Activated CD4-positive, alpha-beta T cell treated with anti-CD3 and anti-CD28 coated beads, Interleukin-2, amount 10 ng/mL, durations not matched to agents 7 days and 5 days (primary cell): ENCODE measurements at places on chromosomes 5 and 9. TPM values are rescaled to one million over a fixed set of nuclear protein-coding genes. Genes with fewer than 3 reads are reported as not detected.

LIX1 gene
- total RNA-seq = not detected

CDKN2B gene
- 0.65 TPM for total RNA-seq

BSPRY gene
- total RNA-seq = 2.0 TPM

PJA2 gene
- total RNA-seq = 58.7 TPM

DNA sequence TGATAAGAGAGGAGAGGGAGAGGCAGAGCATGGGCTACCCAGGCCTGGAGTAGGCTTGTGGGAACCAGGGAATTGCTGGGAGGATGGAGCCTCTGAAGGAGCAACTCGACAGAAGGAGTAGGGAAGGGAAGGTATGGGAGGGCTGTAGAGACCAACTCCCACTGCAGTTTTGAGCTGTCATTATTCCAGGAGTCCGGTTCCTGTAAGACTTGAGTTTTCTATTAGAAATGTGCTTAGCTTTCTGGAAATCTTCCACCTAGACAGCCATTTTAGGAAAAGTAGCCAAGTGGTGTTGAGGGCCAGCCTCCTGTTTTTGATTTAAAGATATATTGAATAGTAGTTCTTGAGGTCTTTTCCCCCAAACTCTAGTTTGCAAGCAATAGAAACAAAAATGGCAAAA is 323.5 kb downstream of the LRRC70 start:
- DNase-seq = no peak

- no peak for DNase-seq
Measured at GRCh38 chr5:79171635-79172245, 60.1 kb downstream of the BHMT start.

- no peak for DNase-seq
Measured at GRCh38 chr5:136066661-136067271, 38.0 kb downstream of the TGFBI start.

GRCh38 chr5:102719886-102720285 is 35.2 kb upstream of the PAM start:
- DNase-seq = no peak
